NCI-H146 (cell line): ENCODE measurements at places on chromosomes 7 and 10.

DNA sequence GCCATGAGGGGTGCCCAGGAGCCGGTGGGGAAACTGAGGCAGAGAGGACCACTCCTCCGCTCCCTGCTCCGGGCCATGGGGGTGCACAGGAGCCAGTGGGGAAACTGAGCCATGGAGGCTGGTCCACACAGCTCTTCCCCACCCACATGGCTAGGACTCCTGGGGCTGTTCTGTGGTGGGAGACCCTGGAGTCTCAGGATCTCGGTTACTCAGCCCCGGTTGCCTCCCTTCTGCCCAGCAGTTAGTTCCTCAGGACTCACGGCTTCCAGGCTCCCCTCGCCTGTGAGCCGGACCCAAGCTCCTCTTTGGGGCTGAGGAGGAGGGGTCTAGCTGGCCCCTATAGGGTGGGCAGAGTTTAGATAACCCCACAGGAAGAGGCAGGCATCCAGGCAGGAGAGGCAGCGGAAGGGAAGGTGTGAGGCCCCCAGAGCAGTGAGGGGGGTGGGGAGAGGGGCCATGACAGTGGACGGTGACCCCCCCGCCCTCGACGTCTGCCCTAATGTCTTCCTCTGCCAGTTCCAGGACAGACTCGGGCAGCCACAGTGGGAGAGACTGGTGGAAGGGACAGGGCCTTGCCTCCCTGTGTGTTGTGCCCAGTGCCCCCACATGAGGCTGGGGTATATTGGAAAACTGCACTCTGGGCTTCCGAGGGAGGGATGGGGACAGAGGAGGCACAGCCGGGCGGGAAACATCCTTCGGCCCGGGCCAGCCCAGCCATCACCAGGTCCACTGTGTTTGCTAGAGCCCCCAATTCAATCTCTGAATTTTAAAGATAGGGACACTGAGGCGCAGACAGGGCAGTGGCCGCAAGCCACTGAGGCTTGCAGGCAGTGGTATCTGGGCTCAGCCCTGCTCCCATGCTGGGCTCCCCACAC, 4.3 kb downstream of the ELFN1 start:
- DNase-seq = no peak

DNA sequence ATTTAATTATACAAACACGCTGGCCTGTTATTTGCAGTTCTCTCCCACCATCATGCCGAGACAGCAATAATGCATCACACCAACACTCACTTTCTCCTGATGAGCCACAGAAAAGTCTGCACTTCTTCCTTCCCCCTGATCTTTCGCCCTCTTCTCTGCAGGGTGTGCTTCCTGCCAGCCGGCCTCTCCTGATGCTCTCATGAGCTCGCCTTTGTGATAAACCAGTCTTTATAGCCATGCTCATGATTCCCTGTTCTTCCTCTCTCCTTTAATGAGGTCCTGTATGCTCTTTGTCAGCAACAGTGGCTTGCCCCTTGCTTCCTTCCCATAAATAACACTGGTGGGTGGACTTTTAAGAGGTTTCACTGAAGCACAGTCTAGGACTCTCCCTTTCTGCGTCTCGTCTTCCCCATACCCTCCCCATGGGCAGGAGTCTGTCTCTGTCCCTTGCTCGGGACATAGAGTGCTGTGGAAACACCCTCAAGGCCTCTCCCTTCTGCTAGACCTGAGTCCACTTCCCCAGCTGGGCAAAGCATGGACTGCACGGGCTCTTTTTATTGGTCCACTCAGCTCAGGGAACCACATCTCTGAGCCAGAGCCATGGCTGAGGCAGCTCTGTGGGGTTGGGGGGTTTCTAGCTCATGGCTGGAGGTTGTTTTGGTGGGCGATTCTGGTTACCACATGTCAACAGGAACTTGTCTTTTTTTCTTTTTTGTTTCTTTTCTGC, 133.9 kb downstream of the C10orf105 start:
- no peak for DNase-seq

DNA sequence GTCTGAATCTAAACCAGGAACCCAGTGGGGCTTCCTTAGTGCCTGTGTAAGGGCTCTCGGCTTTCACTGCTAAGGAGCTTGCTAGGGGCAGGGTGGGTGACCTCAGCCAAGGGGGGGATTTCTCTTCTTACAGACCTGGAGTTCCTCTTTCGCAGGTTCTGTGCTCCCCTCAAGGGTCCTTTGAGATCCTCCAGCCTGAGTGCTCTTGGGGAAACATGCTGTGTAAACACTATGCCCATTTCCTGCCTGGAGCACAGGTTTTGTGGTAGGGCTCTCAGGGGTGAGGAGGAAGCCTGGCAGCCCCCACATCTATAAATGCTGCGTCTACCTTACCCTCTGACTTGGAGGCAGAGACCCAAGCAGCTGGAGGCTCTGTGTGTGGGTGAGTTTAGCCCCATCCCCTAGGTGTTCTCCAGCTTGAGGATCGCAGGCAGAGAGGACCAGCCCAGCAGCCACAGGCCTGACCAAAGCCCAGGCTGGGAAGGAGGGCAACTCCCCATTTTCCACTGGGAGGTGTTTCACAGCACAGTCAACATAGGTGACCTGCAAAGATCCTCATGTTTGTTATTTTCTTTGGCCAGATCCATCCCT, at the start of gene SFTPA1:
Gene SFTPA1 (plus strand): TSS at position 339 of the 591 bp plus-strand sequence. CDS start 887 bp downstream, outside the sequence.
- DNase-seq = no peak

GRCh38 chr10:15401382-15401781, 30.3 kb upstream of the FAM171A1 start:
- no peak for DNase-seq

- DNase-seq = no peak
Observed at GRCh38 chr7:112036071-112036470, 170.1 kb downstream of the DOCK4 start.

DNA sequence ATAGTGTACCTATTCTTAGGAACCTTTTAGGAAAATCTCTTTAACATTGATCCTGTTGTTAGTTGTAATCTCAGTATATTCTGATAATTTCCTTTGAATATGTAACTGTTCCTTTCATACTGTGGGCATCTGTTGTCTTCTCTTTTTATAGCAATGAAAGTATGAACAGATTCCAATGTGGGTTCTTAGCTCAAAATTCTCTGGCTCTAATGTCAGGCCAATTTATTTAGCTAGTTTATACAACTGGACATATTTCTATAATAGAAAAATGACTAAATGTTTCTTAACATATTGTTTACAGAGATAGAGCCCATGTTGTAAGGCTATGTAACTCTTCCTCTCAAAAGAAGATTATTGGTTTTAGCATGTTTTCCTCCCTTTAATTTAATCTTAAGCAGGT, 363.2 kb downstream of the AUTS2 start:
- no peak for DNase-seq

DNA sequence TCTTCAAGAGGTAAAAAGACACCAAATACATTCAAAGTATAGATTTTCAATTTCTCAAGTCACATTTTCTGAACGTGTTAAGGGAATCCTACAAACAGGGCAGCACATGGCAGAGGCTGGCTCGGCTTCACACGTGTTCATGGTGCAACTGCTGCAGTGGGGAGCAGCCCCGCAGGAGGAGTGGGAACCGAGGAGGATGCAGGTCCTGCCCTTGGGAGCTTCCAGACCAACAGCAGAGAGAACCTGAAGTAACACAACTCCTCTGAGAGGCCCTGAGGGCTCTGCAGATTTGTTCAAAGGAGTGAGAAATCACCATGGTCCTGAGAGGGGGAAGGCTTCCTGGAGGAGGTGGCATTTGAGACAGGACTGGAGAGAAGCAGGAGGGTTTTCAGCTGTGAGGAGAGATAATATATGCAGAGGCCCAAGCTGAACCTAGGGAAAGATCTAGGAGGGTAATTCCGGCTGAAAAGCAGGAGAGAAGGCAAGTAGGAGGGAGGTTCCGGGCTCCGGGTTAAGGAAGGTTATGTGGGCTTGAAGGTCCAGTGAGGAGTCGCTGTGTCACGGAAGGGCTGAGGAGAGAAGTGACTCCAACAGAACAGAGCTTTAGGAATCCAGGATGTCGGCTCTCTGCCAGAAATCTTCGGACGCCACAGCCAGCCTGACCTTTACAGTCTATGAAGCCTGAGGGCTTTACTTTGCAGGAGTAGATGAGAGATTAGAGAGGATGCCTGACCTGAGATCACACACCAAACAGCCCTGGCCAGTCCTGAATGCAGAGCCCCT, 77.5 kb downstream of the GPR26 start:
- DNase-seq = no peak

GRCh38 chr7:95479992-95480624, 5.6 kb upstream of the ASB4 start:
- no peak for DNase-seq

DNA sequence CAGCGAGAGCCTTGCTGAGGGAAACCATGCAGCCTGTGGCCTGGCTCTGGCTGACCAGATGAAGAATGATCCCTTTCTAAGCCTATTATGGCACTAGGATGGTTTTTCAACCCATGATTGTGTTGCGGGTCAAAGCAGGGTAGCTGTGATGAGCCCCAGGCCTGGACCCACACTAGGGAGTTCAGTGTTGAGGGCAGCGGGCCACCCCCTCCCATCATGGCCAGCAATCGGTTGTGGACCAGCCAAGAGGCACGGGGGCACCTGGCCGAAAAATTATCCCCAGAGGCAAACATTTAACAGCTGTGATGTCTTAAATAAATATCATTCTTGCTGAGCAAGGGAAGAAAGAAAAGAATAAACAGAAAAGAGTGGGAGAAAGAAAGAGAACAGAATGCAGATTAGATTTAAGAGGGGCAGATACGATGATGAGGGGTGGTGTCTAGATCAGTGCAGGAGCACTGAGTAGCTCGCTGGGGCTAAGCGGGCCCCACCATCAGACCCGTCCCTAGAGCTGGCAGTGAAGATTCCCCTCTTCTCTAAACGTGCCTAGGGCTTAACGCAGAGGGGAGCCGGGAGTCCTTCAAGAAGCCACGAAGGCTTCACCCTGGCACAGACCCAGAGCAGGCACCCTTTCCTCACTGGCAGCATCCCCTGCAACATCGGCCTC, 82.7 kb downstream of the SLC37A3 start:
- no peak for DNase-seq

DNA sequence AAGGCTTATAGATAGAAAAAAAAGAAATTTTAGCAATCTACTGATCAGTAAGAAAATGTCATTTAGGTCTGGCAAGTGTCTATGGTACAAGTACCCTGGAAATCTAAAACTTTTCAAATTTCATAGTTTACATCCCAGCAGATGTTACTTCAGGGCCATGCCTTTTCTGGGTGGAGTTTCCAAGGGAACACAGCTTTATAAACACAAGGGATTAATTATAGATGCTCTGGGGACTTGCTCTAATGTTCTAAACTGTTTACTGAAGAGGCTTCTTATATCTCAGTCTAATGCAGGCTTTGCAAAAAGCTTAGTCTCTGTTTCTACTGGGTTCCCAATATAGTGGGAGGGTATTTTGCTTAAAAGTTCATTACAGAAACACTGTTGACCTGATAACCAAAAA, 3.1 kb downstream of the CD36 start:
- DNase-seq = no peak

GRCh38 chr7:111239437-111239836, 148.5 kb downstream of the LRRN3 start:
- DNase-seq = no peak

- no peak for DNase-seq
Observed at GRCh38 chr10:118547282-118547681, 48.2 kb downstream of the PRLHR start.

DNA sequence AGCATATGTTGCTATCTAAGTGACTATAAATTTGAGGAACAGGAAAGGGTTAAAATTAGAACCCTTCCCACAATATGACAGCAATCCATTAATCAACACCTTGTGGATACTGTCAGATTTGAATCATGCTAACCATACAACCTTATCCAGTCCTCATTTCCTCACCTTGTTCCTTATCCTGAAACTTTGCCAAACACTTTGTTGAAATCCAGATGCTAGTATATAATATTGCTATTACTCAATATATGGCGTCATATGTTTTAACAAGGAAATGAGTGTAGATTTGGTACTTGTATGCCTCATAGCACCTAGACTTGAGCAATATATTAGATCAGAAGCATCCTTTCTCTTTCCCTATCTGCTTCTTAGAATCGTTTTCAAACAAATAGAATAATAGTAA, 66.3 kb upstream of the SLC25A13 start:
- DNase-seq = no peak

DNA sequence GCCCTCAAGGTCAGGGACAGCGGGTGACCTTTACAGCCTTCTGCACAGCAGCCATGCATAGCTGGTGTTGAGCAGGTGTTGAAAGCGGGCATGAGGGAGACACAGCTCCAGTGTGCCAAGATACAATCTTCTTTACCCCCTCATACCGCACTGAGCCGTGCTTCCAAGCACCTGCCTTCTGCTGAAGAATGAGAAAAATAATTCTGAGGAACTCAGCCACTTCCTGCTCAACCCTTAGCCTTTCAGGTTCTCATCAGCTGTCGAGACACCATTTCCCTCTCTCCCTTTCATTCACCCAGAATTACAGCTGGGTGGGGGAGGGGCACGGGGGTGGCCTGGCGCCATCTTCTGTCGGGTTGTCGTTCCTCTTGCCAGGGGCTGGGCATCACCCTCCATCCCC, 58.6 kb downstream of the COL13A1 start:
- no peak for DNase-seq

DNA sequence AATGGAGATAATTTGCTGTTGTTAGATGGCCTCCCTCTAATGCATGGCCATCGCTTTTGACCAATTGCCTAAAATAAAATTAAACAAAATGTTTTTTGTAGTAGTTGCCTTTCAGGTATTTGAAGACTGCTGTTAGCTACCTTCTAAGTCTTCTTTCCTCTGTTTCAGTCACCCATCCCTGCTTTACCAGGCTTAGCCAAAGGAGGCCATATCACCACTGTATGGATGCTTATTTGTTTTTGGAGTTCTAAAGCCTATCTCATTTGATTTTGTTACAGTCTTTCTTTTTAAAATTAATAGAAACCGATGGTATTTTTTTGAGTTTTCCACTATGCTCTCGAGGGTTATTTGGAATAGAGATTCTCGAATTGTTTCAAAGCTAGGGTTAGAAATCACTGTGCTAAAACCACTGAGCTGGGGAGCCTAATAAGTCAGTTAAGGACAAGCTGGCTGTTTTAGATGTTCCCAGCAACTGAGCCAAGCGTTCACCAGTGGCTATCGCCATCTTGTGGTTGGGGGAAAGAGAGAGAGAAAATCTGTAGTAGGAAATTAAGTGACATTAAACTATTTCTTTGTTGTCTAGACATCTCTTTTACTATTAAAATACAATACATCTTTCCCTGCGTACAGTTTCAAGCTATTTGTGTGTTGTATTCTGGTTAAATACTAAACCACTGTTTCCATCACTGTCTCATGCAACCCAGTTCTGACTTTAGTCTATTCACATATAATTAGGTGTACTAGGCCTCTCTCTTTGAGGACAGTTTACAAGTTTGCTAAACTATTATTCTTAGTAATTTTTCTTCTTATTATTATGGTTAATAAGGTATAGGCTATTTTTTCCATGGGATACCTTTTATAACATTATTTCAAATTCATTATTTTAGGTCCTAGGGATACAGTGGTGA, 52.2 kb downstream of the GPR158 start:
- DNase-seq = peak; percentile 72
